Stimulated activated naive CD4-positive, alpha-beta T cell treated with Interleukin-2 at 50 U/mL for 16 hours (primary cell): ENCODE measurements at places on chromosomes 3 and 15.
A peak's percentile ranks its signal among the peaks of the same experiment; 100 is the strongest.

GRCh38 chr15:51403072-51403878 is 61.8 kb downstream of the GLDN start:
- no peak for DNase-seq

- DNase-seq = no peak
These were observed 116.8 kb upstream of the SPATA16 start for GRCh38 chr3:173257797-173258196.

- DNase-seq = peak; percentile 7
These were observed 80.0 kb downstream of the SQOR start for GRCh38 chr15:45714590-45715488.

DNA sequence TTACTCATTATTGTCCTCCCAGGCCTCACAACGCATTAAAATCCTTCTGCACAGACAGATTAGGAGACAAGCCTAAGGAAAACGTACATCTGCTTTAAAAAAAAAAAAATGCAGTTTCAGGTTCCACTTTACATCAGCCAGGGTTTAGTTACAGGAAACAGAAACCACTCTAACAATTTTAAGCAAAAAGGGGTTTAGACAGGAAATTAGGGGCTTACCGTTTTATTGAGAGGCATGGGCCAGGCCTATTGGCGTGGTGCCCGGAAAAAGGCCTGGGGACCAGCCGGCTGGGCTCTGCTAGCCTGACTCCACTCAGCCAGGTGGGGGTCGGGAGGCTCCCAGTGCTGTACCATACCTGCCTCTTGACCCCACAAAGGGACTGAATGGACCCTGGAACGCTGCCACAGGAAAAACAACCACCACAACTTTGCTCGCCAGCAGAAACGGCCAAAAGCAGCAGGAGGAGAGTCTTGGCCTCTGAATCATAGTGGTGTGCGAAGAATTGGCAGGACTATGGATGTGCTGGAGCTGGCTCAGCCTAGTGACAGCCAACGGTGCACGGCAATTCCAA is 124.3 kb downstream of the CHSY1 start:
- peak; percentile 25 for DNase-seq

GRCh38 chr3:152477422-152477821 is 208.7 kb downstream of the MBNL1 start:
- no peak for DNase-seq

GRCh38 chr3:62134061-62134496 is 239.3 kb downstream of the FEZF2 start:
- no peak for DNase-seq

GRCh38 chr3:114290911-114291901 is 2.6 kb upstream of the TIGIT start:
- peak; percentile 89 for DNase-seq

GRCh38 chr3:143901105-143901504 is 52.8 kb upstream of the SLC9A9 start:
- DNase-seq = no peak

- no peak for DNase-seq
These were observed 495.8 kb downstream of the GABRG3 start for GRCh38 chr15:27466758-27467157.

DNA sequence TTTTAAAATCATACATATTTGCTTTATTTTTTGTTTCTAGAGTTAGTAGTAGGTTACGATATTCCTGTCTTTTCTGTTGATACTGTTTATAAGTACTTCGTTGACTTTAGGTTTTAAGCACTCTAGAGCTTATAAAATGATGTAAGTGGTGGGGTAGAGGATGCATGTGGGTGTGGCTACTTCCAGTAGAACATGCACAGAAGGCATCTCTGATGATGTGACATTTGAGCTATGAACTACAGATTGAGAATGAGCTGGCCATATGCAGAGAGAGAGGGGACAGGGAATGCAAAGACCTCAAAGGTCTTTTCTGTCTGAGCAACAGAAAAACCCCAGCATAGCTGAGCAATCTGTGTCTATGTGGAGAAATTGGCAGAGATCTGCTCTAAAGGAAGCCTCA is 233.9 kb upstream of the STAC start:
- no peak for DNase-seq

GRCh38 chr3:180000500-180000899 is 36.2 kb downstream of the PEX5L start:
- DNase-seq = no peak

DNA sequence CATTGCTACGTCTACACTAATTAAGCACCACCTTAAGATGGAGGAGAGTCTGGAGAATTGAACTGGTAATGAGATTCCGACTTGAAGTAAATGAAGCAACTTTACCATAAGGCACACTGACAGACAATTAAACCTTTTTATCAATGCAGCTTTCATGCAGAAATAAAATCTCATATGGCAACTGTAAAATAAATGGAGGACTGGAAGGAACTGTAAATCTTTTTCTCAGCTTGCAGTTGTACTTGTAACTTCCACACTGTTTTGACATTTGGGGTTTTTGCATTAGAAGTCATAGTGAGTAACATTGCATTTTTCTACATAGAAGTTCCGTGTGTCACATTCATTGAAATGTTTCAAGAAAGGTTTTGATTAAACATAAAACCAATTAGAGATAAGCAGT is 705.3 kb downstream of the NLGN1 start:
- DNase-seq = no peak

GRCh38 chr3:71168121-71168721 is 415.3 kb downstream of the FOXP1 start:
- no peak for DNase-seq

- DNase-seq = peak; percentile 58
These were observed 555 bp downstream of the ATP11B start for GRCh38 chr3:182793663-182794454.

DNA sequence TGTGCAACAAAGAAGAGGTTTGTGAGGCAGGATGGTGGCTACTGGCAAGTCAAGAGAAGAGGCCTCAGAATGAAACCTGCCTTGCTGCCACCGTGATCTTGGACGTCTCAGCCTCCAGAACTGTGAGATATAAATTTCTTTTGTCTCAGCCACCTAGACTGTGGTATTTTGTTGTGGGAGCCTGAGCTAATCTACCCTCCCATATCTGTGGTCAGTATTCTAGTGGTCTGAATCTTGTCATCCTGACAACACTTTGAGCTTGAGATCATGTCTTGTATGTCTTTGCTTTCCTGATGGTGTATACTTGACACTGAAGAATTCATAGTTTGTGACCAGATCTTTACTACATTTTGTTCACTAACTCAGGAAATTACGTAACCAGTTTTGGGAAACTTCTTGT is 240.6 kb upstream of the GOLIM4 start:
- no peak for DNase-seq
